A673 (cell line): ENCODE measurements at places on chromosomes 7 and 10. TPM values are rescaled to one million over a fixed set of nuclear protein-coding genes. Genes with fewer than 3 reads are reported as not detected.

TAS2R5 gene
- 0.43 and 0.72 TPM in 2 replicates for total RNA-seq

CPN1 gene
- not detected in 2 replicates for total RNA-seq

SLC26A5 gene
- not detected in 2 replicates for total RNA-seq

CRPPA gene
- total RNA-seq = 0.15 and 0.21 TPM in 2 replicates

TWIST1 gene
- total RNA-seq = 37.6 and 41.6 TPM in 2 replicates

CYP2C19 gene
- total RNA-seq = 0.17 TPM in 1 of 2 replicates, not detected in the other

LAMB4 gene
- total RNA-seq = 0.09 and 0.21 TPM in 2 replicates

UCN3 gene
- total RNA-seq = not detected in 2 replicates

LIPJ gene
- total RNA-seq = 0.11 TPM in 1 of 2 replicates, not detected in the other

C7orf57 gene
- total RNA-seq = not detected in 2 replicates

OR2A12 gene
- not detected in 2 replicates for total RNA-seq

OR9A2 gene
- total RNA-seq = not detected in 2 replicates

CYP26C1 gene
- total RNA-seq = 0.13 and 0.20 TPM in 2 replicates

CD36 gene
- total RNA-seq = 0.39 and 0.83 TPM in 2 replicates

CCL24 gene
- total RNA-seq = not detected in 2 replicates

RELN gene
- total RNA-seq = not detected in 2 replicates

SLC13A4 gene
- not detected in 2 replicates for total RNA-seq

AKR1C3 gene
- total RNA-seq = 618 and 627 TPM in 2 replicates

DPYSL4 gene
- total RNA-seq = 13.1 and 18.2 TPM in 2 replicates

ZNF485 gene
- 5.1 and 7.2 TPM in 2 replicates for total RNA-seq

MASTL gene
- 44.4 and 44.9 TPM in 2 replicates for total RNA-seq

OPN4 gene
- total RNA-seq = not detected in 2 replicates

PLAC9 gene
- not detected in 2 replicates for total RNA-seq

NSUN6 gene
- 16.4 and 17.1 TPM in 2 replicates for total RNA-seq

BUB3 gene
- total RNA-seq = 196 and 207 TPM in 2 replicates

STEAP1 gene
- 188 and 213 TPM in 2 replicates for total RNA-seq
